ENCODE measurements at places on chromosomes 12 and 14.

DNA sequence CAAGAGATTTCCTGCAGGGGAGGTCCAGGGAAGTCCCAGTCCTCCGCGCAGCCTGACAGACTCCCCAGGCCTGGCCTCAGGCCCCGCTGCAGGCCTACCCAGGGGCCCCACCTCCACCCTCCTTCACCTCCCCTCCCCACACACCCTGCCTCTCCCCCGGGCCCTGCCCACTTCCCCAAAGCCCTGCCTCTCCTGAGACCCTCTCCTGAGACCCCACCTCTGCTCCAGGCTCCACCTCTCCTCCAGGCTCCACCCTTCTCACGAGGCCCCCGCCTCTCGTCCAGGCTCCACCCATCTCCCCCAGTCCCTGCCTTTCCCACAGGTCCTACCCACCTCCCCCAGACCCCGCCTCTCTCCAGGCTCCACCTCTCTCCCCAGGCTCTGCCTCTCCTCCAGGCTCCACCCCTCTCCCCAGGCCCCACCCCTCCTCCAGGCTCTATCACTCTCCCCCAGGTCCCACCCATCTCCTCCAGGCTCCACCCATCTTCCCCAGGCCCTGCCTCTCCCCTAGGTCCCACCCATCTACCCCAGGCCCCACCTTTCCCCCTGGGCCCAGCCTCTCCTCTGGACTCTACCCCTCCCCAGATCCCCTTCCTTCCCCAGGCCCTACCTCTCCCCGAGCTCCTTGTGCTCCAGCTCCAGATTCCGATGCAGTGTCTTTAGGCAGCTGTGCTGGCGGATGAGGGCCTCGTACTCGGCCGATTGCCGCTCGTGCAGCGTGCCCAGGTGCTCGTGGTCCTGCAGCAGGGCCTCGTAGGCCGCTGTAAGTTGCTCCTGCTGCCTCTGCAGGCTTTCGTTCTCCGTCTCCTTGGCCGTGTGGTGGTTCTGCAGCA lies 58.8 kb upstream of the GPR68 start:
- peak; percentile 71 for DNase-seq

DNA sequence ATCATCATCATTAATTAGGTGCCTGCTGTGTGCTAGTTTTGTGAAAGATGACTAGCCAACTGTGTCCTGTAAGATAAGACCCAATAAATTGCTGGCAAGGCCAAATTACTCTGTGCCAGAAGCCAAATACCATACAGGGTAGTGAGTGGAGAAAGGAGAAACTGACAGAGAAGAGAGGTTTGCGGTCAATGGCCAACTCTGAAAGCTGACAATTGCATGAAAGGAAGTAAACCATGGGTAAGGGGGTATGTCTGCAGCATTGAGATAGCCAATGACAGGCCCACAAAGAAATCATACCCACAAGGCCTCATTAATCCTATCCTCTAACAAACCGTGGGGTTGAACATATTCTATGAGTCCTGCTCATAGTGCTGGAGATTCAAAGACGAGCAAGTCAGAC lies 236.6 kb upstream of the CCDC196 start:
- DNase-seq = no peak

DNA sequence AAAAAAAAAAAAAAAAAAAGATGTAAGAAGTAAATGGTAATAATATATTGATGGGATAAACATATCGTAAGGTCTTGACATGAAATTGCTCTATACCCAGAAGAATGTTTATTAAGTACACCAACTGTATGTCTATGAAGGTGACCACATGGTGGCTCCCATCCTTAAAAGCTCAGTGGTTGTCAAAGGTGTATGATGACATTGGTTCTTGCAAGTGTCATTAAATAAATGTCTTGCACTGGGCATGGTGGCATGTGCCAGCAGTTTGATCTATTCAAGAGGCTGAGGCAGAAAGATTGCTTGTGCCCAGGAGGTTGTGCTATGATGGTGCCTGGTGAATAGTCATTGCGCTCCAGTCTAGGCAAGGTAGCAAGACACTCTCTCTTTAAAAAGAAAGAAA lies 10.4 kb downstream of the CCT2 start:
- DNase-seq = no peak

- no peak for DNase-seq
Observed at GRCh38 chr12:66065641-66066136, 64.9 kb downstream of the LLPH start.

- DNase-seq = no peak
Observed at GRCh38 chr12:30548203-30548602, 147.5 kb downstream of the IPO8 start.

- no peak for DNase-seq
Observed at GRCh38 chr12:70264067-70264867, 21.0 kb downstream of the CNOT2 start.

GRCh38 chr12:3032770-3033538 lies 44.2 kb upstream of the TSPAN9 start:
- no peak for DNase-seq

GRCh38 chr14:77549451-77549850 lies 50.8 kb upstream of the ISM2 start:
- DNase-seq = no peak

DNA sequence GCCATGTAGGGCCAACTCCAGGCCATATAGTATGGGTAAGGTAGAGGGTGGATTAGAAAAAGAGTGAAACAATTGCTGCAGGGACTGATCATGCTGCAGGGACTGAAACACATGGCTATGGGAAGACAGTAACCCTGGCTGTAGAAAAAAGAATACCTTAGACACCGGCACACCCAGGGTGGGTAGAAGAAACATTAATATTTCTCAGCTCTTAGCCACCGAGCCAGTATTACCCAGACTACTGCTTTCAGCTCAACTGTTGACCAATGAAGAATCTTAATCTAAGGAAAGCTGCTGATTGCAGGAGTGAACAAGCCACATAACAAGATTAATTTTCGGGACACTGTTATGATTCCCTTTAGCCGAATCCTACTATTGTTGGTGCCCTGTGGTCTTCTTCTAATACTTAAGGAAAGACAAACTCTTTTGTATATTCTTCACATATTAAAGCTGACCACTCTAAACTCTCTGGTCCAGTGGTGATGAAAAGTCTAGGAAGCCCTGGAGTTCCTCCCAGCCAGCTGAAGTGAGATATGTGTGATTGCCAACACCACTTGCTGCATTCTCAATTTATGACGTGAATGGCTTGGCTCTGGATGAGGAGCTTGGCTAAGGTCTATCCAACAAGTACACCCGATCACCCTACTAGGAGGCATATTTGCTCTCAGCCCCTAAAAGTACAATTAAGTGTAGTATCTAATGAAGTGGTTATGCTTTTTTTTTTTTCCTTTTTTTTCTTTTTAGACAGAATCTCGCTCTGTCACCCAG lies 69.2 kb downstream of the NOVA1 start:
- DNase-seq = no peak

DNA sequence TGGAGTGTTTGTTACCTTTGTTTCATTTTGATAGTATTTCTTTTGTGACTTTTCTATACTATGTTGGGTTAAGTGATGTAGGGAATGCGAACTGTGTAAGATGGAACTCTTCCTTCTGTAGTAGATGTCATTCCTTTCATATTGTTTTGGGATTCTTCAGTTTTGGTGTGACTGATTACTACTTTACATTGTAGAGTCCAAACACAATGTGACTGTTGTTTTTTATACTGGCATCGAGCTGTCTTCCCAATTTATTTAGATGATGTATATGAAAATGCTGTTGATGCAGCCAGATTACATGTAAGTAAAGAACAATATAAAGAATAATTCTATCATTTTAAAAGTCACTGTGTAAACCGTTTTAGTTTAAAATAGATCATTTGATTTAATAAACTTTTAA lies 34.7 kb downstream of the WASHC4 start:
- no peak for DNase-seq

- no peak for DNase-seq
Observed at GRCh38 chr12:1347294-1347693, 247.1 kb downstream of the FBXL14 start.

GRCh38 chr12:49552014-49552413 lies 13.2 kb downstream of the KCNH3 start:
- DNase-seq = no peak

DNA sequence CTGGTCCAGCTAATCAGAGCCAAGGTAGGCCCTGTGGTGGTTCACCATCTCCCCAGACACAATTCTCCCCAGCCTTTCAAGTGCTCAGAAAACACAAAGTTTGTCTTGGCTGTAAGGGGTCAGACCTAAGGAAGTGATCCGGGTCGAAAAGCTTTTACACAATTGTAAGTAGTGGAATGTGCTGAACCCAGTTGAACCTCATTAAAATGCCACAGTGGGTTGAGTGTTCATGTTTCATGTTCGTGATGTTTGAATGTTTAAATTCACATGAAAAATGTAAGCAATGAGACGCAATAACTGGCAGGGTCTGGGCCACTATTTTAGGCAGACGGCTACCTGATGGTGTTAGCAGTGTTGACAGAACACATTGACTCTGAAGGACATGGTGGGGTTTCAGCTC lies 60.9 kb upstream of the JDP2 start:
- DNase-seq = no peak

DNA sequence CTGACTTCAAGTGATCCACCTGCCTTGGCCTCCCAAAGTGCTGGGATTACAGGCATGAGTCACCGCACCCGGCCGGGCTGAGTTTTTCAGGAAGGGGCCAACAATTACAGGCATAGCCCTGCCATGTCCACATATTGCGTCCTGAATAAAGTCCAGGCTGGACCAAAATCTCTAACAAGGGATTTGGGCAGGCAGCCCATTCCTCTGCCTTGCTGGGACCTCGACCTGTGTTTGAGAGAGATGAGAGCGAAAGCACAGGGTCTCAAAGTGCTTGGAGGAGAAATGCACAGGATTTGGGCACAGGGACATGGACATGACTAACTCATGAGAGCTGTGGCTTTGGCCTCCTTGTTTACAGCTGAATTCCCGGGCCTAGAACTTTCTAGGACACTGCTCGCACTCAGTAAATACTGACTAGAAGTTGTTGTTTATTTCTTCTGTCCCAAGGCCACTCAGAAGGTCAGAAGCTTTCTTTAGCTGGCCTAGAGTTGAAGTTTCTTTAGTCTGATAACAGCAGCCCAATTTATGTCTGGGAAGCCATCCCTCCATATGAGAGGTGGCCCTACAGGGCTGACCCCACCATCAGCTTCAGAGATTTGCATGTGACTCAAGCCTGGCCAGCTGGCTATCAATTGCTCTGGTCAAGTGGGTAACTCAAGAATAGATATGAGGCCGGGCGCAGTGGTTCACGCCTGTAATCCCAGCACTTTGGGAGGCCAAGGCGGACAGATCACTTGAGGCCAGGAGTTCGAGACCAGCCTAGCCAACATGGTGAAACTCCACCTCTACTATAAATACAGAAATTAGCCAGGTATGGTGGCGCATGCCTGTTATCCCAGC lies 11.7 kb downstream of the CAMKK2 start:
- DNase-seq = no peak

- no peak for DNase-seq
Observed at GRCh38 chr12:84091651-84092050, 820.9 kb downstream of the SLC6A15 start.

GRCh38 chr14:92706386-92706785 lies 42.0 kb downstream of the LGMN start:
- DNase-seq = no peak

DNA sequence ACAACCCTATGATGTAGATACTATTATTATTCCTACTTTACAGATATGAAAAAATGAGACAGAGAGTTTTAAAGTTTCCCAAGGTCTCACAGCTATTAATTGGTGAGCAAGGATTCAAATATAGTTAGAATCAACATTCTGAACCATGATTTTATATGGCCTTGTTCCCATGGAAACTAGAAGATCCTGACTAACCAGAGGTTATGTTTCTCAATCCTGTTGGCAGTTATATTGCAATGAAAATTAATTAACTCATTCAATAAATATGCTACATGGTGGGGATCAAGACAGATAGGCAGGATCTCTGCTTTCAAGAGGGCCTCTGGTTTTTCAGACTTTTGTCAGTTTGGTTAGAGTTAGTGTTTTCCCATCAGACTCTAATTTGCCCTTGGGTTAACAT lies 9.3 kb upstream of the FUT8 start:
- DNase-seq = no peak

DNA sequence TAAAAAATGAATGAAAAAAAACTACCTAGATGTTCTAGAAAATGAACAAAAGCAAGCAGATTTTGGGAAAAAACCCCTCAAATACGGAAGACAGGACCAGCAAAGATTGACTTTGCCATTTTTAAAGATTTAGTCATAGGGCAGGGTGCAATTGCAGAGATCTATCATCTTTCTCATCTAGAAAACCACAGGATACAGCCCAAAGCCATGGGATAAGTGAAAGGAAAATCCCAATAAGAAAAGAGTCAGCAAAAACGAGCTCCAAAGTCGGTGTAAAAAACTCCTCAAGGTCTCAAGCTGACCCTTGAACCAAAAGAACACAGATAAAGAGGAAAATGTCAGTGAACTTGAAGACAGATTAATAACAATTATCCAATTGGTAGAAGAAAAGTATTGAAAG lies 28.0 kb downstream of the CEP290 start:
- DNase-seq = no peak

GRCh38 chr12:52346593-52346992 lies 20.7 kb downstream of the KRT85 start:
- DNase-seq = no peak

GRCh38 chr12:52182384-52182783 lies 9.4 kb downstream of the KRT80 start:
- no peak for DNase-seq

DNA sequence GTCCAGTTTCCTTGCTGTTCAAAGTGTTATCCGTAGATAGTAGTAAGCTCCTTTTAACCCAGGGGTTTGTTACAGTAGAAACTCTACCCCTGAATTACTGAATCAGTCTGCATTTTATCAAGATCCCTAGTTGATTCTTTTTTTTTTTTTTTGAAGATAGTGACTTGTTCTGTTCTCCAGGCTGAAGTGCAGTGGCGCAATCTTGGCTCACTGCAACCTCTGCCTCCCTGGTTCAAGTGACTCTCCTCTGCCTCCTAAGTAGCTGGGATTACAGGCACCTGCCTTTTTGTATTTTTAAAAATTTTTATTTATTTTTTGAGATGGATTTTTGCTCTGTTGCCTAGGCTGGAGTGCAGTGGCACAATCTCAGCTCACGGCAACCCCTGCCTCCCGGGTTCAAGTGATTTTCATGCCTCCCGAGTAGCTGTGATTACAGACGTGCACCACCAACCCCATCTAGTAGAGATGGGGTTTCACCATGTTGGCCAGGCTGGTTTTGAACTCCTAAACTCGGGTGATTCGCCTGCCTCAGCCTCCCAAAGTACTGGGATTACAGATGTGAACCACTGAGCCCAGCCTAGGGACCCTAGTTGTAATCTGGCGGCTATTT lies 10.5 kb downstream of the LARP4 start:
- no peak for DNase-seq

GRCh38 chr14:24948261-24948847 lies 101.6 kb downstream of the STXBP6 start:
- no peak for DNase-seq

DNA sequence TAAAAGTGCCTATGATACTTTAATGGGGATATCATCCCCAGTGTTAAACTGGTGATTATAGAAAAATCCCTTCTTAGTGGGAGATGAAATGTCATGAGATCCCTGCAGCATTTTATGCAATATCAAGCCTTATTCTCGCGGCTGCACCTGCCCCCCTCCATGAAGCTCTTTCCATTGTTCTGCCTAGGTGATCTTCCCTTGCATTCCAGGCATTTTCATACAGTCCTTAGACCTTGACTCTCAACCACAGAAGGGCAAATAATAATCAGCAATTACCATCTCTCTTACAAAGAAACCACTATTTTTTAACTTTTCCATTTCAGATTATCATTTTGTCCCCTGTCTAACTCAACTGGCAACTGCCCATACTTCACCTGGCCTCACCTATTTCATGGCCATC lies 352.3 kb downstream of the NELL2 start:
- DNase-seq = no peak
